ENCODE measurements at places on chromosomes 1 and 21.

DNA sequence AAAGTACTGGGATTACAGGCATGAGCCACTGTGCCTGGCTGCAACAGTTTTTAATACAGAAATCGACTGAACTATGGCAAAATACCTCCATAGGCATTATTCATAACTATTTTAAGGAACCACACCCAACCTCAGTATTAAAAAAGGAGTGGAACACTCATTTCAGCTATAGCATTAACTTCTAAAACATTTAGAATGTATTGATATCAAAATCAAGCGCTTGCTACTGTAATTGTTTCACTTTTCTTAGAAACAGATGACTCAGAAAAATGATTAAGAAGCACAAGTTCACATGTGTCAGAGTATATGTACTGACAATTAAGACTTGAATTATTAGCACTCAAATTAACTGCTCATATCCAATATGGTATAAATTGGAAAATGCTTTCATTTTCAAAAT lies 15.1 kb downstream of the AIDA start:
- peaks cover 64% of the 10 kb centered on the region for H3K36me3 ChIP-seq
- peak overlapping the region; percentile 66 for H3K27ac ChIP-seq
- H3K4me3 ChIP-seq: no peak overlapping the region
- no peak for DNase-seq
- H3K4me1 ChIP-seq: peaks cover 9% of the 10 kb centered on the region

- H3K36me3 ChIP-seq: peaks cover 18% of the 10 kb centered on the region
- H3K4me3 ChIP-seq: no peak overlapping the region
- H3K27me3 ChIP-seq: no peaks in the 10 kb centered on the region
- H3K4me1 ChIP-seq: peaks cover 20% of the 10 kb centered on the region
- H3K27ac ChIP-seq: no peak overlapping the region
Measured at GRCh38 chr1:37868466-37868865, 9.1 kb upstream of the MTF1 start.

- no peaks in the 10 kb centered on the region for H3K36me3 ChIP-seq
- peaks cover 12% of the 10 kb centered on the region for H3K4me1 ChIP-seq
- no peak for DNase-seq
- H3K27ac ChIP-seq: no peak overlapping the region
- H3K27me3 ChIP-seq: no peaks in the 10 kb centered on the region
Measured at GRCh38 chr1:89989799-89990198, 5.1 kb upstream of the ZNF326 start.

GRCh38 chr1:36482724-36483388 lies at the start of gene CSF3R:
Gene CSF3R, minus strand, starts transcription at chr1:36482913. Its CDS starts 3,417 bp downstream, at chr1:36479496.
- H3K27ac ChIP-seq: no peak within 1 kb of the TSS
- peaks cover 12% of the 10 kb centered on the region for H3K4me1 ChIP-seq
- no peaks in the 10 kb centered on the region for H3K36me3 ChIP-seq

Data from MCF 10A (cell line).